Activated CD4-positive, alpha-beta T cell treated with anti-CD3 and anti-CD28 coated beads, Interleukin-2, amount 50 U/mL, for 4 hours (primary cell): ENCODE measurements at places on chromosomes 2 and 18.

GRCh38 chr2:175769200-175769599, 232.9 kb downstream of the LNPK start:
- DNase-seq = no peak

DNA sequence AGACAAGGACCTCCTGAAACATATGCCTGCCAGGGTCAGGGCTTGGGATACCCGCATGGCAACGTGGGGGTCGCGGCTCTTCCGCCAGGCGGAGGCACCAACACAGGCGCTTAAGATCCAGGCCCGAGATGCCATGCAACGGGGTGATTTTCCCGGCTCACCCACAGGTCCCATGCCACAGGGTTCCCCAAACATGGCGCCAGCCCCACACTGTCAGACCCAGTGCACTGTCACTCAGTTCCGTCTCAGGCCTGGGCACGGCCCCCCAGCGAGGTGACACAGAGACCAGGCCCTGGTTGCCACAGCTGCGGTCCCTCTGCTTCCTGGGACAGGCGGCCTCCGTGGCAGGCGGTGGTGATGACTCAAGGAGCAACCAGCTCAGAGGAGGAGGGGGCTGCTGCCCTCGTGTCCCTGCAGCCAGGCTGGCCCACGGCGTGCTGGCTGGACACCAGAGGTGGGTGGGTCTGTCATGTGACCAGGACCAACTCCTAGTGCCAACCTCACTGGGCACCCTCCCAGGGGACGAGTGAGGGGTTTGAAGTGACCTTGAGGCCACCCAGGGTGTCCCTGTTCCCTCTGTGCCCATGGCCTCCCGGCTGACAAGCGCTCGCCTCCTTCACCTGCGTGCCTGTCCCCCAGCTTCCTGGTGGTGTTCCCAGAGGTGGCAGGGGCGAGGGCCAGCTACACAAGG, 4.9 kb downstream of the PDCD1 start:
- DNase-seq = no peak

DNA sequence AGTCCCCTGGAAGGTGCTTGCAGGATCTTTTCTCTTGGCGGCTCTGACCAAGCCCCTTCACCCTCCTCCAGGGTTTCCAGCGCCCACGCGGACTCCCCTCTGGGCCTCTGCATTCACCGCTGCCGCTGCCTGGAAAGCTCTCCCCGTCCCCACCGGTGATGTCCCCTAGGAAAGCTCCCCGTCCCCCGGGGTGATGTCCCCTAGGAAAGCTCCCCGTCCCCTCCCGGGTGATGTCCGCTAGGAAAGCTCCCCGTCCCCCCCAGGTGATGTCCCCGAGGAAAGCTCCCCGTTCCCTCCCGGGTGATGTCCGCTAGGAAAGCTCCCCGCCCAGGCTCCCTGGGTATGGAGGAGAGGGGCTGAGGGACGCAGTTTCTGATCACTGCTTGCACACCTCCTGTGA, 27.9 kb downstream of the ZAP70 start:
- DNase-seq = no peak

DNA sequence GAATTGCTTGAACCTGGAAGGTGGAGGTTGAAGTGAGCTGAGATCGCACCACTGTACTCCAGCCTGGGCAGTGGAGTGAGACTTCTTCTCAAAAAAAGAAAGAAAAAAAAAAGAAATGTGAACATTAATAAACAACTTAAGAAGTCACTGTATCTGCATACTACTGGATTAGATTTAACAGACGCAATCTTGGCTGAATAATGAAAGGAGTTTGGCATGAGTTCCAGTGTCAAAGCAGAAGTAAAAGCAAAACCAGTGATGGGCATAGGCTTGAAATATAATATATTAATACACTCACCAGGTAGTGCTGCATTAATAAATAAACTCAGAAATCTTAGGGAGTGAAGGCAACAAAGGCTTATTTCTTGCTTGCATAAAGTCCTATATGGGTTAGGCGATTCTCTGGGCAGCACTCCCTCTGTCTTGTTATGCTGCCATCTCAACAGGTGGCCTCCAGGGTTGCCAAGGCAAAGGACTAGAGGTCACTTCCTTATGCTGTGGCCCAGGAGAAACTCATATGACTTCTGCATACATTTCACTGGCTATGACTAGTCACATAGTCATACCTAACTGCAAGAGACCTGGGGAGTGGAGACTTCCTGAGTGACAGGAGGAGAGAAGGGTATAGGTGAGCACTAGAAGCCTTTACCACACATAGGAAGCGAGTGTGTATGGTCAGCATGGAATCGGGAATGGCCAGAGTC, 296.2 kb upstream of the SPRED2 start:
- no peak for DNase-seq
